ENCODE measurements at places on chromosomes 3 and 15.
A peak's percentile ranks its signal among the peaks of the same experiment; 100 is the strongest.

GRCh38 chr15:89740137-89740536, 10.9 kb downstream of the MESP1 start:
- DNase-seq, result peak; percentile 35

DNA sequence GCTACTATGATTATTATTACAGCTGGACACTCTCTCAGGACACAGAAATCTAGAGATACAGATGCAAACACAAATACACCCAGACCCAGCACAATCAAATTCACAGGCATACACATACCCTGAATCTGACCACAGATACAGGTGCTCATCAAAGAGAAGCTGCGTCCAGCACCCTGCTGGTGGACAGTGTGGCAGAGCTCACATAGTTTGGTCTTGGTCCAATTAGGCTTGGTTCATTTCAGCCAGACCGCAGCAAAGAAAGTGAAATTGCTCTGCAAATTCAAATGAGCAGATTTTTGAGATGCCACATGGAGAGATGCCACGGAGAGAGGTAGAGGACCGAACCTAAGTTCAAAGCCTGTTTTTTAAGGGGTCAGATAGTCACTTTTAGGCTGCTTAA, 55.6 kb downstream of the ANAPC13 start:
- DNase-seq, result no peak

GRCh38 chr15:92523176-92523575, 129.5 kb downstream of the ST8SIA2 start:
- no peak for DNase-seq

DNA sequence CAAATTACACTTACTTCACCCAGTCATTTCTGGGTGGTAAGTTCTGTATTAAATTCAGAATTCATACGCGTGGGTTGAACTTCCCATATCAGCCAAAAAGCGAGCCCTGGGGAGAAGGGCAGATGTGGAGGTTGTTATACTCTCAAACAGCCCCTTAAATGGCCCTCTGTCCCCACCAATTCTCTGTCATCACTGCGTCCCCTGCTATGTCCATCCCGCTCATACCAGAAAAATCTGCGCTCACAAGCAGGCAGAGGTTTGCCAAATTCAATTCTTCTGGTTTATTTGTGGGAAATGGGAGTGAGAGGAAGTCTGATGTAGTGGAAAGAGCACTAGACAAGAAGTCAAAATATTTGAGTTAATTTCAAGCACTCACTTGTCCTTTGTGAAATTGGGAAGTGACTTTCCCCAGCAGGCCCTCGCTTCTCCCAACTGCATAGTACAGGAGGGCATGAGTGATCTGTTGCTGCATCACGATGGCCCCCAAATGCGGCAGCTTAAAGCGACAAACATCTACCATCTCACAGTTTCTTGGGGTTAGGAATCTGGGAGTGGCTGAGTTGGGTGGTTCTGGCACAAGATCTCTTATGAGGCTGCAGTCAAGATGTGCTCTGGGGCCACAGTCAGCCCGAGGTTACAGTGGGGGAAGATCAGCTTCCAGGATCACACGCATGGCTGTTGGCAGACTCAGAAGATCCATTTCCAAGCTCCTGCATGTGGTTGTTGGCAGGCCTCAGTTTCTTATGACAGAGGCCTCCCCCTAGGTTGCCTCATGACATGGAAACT, 67.7 kb downstream of the CPN2 start:
- no peak for DNase-seq

DNA sequence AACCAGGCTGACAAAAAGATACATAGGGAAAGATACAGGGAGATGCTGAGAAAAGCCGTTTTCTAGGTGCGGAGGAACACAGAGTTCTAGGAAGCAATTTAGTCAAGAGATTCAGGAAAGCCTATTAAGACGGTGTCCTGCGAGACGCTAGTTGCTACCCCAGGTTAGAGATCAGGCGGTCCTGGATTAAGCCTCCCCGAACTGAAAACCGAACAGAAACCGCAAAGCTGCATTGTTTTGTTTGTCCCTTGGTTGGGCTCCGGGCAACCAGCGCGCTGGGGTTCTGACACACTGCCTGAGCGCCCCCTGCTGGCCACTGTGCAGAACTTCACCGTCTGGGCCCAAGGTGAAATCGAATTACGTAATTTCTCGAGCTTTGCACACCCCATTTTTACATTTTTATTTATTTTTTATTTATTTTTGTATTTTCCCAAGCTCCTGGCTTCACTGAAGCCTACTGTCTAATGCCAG, 37.3 kb upstream of the NDUFB4 start:
- DNase-seq, result peak; percentile 77

DNA sequence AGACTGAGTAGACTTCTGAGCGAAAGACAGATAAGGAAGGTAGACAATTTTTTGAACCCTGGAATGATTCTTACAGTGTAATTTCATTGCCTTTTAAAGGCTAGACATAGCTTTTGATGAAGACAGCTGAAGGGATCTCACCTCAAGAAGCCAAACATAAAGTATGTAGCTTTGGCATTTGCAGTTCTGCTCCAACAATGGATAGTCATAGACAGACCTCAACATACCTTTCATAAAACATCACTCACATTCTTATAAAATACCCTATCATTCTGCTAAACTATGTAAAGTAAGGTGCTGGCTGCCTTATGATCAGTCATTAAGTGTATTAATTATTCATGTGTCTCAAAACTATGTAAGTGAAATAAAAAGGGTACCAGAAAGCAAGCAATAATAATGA, 70.0 kb downstream of the UBE3A start:
- no peak for DNase-seq

DNA sequence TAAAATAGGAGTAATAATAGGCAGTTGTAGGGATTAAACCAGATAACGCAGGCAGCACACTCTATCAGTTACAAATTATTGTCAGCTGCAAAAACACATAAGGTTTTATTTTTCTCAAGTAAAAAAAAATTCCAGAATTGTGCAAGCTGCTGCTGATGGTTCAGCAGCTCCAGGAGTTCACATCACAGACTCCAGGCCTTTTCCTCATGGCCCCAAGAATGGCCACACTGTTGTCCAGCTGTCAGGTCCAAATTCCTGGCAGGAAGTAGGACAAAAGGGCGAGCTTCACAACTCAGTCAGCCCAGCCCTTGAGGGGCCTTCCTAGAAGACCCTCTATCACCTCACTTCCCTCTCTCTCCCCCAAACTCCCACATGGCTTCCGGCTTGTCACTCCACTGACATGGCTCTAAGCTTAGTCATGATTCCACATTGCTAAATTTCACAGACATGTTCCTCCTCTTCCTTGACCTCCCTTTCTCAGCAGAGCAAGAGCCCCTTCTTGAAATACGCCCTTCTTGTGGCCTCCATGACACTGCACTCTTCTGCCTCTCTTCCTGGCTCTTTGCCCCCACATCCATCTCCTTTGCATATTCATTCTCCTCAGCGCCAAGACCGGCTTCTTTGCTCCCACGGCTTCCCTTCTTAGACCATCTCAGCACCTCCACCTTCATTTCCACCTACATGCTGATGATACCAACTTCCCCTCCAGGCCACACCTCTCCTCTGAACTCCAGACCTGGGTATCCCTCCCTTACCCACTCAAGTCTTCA, 27.4 kb upstream of the FAM174B start:
- DNase-seq, result no peak

DNA sequence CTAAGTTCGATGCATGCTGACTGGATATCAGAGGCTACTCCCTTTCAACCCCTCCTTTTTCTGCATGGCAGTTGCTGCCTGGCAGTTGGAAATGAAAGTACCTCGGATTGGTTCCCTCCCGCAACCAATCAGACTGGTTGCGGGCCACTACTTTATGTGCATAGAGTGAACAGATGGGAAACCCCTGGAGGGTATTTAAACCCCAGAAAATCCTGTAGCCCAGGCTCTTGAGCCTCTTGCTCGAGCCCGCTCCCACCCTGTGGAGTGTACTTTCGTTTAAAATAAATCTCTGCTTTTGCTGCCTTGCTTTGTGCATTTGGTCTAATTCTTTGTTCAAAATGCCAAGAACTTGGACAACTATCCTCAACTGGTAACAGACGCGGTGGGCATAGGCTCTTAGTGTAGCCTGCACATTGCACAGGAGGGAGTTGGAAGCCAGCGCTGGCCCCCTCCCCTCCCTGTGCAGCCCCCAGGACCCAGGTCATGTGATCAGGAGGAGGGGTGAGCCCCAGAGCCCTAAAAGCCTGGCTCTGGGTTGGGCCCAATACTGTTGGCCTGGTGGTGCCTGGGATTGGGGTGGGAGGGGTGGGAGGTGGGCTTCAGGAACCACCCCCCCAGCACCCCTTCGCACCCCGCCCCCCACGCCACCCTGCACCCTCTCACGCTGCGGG, 26.8 kb downstream of the RHCG start:
- no peak for DNase-seq

GRCh38 chr3:84772841-84773240, 185.9 kb upstream of the CADM2 start:
- DNase-seq, result no peak

- no peak for DNase-seq
Measured at GRCh38 chr3:22994781-22995180, 208.3 kb upstream of the UBE2E2 start.

- no peak for DNase-seq
Measured at GRCh38 chr3:196559826-196560225, 8.5 kb downstream of the WDR53 start.

- no peak for DNase-seq
Measured at GRCh38 chr3:102200560-102200959, 234.3 kb upstream of the ZPLD1 start.

GRCh38 chr15:66394915-66395314, 8.2 kb downstream of the MAP2K1 start:
- no peak for DNase-seq

DNA sequence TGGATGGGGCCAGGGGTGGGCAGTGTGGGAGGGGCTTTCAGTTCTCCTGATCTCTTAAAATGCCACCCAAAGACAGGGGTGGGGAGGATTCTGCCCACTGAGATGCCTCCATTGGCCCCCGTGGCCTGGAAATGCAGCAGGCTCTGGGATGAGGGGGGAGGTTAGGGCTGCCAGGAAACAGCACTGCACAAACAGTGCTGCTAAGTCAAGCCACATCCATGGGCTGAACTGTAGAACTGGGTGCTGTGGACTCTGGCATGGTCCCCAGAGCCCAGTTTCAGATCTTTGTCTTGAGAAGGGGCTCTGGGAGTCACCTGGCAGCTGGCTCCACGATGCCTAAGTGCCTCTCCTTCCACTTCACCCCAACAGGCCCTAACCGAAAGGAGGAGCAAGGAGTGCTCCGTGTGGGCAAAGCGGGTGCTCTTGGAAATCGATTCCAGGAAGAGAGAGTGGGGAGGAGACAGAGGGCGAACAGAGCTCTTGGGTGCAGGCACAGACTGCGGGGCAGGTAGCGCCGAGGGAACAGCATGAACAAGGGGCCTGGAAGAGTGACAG, 7.8 kb downstream of the PLA2G4E start:
- no peak for DNase-seq

DNA sequence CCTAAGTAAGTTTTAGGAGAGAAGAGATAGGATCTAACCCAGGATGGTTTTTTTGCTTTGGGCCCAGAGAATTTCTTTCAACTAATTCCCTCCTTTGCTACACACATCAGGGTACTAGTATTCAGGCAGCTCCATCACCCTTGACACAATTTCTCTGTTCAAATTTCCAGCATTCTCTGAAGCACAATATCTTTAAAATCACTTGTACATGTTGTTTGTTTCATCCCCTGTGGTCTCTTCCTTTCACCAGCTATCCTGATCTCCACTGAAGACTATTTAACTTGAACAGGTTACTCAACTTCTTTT, 32.4 kb upstream of the FNDC3B start:
- no peak for DNase-seq

GRCh38 chr3:179236669-179237301, 14.1 kb downstream of the KCNMB3 start:
- DNase-seq, result no peak

GRCh38 chr3:122295266-122296062, 29.6 kb upstream of the CSTA start:
- no peak for DNase-seq

DNA sequence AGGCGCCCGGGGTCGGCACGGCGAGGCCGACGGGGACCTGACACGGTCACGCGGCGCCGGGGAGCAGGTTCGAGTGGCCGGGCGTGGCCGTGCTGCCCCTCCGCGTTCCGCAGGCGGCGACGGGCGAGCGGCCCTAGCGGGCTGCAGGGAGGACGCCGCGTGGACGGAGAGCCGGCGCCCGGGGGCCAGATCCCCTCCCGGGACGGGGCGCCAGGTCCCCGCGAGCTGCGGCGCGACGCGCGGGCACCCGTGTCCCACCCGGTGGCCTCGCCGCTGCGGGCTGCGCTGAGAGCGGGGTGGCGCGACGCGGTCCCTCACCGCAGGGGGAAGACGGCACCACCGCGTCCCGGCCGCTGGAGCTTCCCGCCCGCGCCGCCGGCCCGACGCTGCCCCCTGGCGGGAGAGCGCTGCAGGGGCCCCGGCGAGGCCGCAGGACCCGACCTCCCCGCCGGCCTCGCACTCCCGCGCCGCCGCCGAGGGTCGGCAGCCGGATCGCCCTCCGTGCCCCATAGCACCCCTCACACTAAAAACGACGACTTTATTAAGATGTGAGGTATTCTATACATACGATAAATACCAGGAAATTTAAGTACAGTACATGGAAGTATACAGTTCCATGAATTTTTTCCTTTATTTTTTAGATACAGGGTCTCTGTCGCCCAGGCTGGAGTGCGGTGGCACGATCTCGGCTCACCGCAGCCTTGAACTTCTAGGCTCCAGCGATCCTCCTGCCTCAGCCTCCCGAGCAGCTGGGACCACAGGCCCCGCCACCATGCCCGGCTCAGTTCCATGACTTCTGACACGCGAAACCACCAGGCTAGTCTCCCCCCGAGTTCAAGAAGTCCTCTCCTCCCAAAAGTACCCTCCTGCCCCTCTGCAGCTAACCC, 1.3 kb upstream of the PIGZ start:
- DNase-seq, result peak; percentile 31
